ENCODE measurements at places on chromosomes 1 and 21.

DNA sequence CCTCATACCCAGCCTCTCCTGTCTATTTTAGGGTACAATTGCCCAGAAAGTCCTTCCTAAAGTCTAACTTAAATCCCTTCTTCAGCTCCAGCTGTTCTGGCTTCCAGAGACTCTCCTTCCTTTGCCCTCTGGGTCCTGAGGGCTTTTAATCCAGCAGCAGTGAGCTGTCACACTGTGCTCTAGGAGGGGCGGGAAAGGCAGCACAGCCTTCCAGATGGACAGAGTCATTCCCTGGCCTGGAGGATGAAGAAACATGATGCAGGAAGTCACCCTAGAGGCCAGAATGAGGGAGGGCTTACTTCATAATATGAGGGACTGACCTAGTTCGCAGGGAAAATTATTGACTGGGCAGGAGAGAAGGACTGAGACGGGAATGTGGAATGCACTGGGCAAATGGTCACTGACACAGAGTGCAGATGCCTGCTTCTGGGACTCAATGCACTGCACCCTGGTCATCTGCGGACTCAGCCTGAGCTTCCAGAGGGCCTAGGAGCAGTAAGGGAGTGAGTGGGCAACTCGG lies 1.3 kb downstream of the SH2D2A start:
- peak; percentile 89 for DNase-seq

DNA sequence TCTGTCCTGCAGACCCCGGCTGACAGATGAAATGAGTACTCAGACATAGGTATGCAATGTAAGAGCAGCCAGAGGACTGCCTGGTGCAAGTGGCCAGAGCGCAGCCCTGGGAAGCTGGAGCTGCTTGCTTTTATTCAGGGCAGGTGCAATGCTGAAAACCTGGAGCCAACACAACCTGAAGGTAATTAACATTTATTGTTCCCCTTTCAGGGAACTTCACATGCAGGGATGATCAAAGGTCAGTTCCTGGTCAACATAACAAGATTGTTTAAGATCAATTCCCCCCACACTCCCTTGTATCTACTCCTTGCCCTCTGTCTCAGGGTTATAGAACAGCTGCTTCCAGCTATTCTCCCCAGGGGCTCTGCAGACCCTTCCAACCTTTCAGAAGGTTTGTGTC lies 48.7 kb upstream of the PRELP start:
- DNase-seq: no peak

- no peak for DNase-seq
Observed at GRCh38 chr1:228664399-228664914, 70.8 kb upstream of the RHOU start.

DNA sequence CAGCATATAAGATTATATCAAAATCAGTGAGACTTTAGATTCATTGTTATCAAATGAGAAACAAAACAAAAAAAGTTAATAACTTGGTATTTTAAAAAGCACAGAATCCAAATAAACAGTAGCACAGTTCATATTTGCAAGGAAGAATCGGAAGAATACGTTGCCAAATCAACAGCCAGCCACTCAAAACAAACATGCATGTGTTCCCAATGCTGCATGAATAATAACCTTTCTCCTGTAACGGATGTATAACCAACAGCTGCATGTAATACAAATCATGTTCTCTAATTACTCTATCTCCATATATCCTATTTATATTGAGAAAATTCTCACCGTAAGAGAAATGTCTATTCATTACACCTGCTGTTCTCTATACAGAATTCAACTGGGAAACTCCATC lies 98.9 kb upstream of the FOXD3 start:
- DNase-seq: no peak

- no peak for DNase-seq
Observed at GRCh38 chr21:26115305-26115704, 55.3 kb downstream of the APP start.

GRCh38 chr1:204367956-204368355 lies 8.2 kb upstream of the PLEKHA6 start:
- no peak for DNase-seq

- DNase-seq: no peak
Observed at GRCh38 chr1:38127428-38127827, 80.8 kb upstream of the POU3F1 start.

DNA sequence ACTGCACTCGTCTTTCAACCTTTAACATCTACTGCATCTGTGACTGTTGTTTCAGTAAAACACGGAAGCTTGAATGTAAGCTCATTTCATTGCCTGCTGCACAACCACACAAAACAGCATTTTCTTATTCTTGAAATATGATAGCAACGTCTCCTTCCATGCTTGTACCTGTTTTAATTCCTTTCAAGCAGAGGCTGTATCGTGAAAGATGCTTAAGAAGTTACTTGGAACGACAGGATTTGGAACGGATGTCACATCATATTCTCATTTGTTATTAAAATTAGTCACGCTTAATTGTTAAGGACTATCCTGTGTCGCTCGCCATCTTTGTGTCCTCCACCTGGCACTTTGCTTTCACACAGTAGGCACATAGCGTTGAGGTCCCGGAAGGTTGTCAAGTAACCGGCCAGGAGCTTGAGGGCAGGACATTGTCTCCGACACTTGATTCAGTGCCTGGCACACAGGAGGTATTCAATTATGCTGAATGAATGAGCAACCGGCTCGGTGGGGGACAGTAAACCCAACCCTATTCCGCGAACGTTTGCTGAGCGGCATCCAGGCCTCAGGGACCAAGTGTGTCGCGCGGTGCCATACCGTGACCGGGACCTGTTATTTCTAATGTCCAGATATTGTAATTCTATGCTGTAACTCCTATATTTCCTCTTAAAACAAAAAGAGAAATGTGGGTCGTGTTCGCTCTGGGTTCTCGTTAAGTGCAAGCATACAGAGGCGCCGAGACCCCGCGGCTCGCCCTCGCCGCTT lies 499 bp upstream of the SH3GLB1 start:
- no peak for DNase-seq

- no peak for DNase-seq
Observed at GRCh38 chr1:110585481-110585880, 20.7 kb downstream of the KCNA2 start.

DNA sequence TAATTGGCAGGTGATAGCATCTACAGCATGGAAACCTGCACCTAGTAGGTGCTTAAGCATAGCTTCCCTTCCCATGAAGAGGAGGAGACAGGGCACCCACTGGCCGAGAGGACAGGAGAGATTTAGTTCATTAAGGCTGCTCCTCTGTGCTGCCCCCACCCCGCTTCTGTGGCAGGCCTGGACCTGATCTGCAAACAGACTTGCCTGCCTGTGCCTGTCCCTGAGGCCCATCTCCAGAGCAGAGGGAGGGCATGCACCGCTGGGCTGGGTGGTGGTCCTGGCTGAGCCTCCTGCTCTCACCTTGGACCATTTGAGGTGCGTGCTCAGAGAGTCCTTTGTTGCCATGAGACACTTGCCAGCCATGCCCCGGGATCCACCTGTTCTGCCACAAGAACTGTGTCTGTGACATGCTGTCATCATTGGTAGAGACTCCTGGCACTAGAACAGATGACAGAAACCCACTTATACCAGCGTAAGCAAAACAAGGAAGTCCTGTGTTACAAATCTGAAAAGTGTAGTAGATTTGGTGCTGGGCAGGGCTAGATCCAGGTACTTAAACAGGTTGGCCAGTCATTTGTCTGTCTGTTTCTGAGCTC lies 55.6 kb downstream of the PTPRF start:
- no peak for DNase-seq

GRCh38 chr21:27423906-27424595 lies 457.2 kb upstream of the ADAMTS5 start:
- DNase-seq: peak; percentile 39

DNA sequence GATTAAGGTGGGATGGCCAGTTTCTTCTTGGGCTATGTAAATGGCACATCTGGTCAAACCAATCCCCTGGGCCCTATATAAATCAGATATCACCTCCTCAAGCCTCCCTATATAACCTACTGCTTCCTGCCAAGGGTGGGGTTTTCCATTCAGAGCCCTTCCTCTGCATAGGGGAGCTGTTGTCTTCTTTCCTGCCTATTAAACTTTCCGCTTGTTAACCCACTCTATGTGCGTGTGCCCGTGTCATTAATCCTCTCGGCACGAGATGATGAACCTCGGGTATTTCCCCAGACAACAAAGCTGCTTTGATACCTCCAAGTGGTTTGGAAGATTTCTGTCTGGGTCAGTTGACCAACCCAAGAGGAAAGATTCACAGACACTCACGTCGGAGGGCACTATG lies 19.3 kb upstream of the SERTAD4 start:
- DNase-seq: no peak

- no peak for DNase-seq
Observed at GRCh38 chr1:241895013-241895412, 47.0 kb downstream of the EXO1 start.

DNA sequence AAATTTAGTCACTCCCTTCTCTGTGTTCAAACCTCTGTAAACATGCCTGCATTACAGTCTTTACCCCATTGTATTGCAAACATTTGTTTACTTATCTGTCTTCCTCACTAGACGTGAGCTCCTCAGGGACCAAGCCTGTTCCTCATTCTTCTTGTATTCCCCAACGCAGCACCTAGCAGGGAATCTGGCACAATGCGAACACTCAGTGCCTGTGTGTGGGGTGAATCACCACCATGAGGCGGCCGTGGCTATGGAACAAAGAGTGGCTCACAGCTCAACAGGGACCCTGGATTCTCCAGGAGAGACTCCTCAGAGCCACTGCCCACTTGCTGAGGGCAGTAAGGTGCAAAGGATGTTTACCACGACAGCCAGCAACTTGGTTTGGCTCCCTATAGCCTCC lies 95.9 kb downstream of the DDX20 start:
- no peak for DNase-seq

- DNase-seq: no peak
Observed at GRCh38 chr1:82762829-82763532, 962.2 kb downstream of the ADGRL2 start.

DNA sequence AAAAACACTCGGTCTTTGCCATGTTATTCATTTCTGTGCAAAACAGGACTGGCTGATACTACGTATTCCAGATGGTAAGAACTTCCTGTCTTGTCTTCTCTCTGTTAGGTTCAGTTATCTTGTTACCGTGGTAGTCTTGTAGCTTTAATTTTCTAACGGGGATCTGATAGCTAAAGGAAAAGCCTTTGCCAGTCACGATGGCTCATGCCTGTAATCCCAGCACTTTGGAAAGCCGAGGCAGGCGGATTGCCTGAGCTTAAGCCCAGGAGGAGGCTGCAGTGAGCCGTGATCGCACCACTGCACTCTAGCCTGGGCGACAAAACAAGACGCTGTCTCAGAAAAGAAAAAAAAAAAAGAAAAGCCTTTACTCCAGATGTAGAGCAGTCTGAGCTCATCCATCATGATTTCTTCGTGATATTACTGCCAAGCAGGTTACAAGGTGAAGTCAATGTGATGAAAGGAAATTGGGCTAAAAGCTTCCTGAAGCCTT lies 11.1 kb upstream of the MSTO1 start:
- peak; percentile 6 for DNase-seq

DNA sequence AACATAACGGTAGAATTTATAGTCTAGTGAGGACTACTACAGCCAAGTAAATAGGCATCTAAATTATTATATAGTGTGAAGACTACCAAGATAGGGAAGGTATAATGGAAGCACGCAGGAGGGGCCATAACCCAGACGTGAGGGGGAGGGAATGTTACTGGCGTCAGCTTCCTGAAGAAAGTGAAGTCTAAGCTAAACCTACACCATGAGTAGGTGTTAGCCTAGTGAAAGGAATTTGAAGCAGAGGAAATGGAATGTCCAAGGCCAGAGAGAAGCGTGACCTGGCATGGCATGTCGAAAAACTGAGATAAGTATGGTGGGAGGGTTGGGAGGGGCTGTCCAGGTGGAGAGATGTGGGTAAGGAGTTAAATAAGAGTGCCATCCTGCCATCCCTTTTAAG lies 140.5 kb downstream of the SLC44A5 start:
- no peak for DNase-seq

DNA sequence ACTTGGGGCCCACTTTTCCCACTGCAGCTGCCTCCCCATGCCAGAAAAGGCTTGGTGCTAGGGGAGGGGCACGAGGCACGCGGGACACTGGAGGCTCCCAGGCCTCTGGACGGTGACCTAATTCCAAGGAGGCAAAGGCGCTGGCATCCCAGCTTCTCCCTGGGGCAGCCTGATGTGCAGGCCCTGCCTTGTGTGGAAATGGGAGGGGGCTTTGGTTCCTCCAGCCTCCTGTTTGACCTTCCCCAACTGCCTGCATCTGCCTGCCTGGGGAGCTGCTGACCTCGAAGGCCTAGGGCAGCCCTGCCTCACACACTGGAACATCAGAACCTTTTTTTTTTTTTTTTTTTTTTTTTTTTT lies 39.9 kb downstream of the KIAA1614 start:
- DNase-seq: no peak

GRCh38 chr21:41964171-41964570 lies 10.4 kb upstream of the C2CD2 start:
- no peak for DNase-seq

DNA sequence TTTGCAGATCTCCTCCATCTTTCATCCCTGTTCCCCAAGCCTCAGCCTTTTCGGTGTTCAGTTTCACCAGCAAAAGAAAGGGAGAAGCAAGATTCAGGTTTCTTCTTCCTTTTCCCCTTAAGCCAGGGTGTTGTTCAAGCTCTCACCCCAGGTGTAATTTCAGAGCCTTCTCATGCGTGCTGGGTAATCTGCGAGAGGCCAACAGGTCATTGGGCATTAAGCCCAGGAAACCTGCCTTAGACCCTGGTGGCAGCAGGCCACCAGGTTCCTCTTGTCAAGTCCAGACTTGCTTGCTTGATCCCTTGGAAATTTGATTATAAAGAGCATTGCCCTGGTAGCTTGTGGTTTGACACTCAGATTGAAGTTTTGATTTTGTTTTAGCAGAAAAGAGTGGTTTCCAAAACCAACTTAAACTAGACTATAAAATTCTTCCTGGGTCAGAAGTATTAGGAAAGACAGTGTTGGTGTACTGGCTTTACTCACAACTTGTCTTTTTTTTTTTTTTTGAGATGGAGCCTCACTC lies 6.9 kb downstream of the AKR1A1 start:
- no peak for DNase-seq

- no peak for DNase-seq
Observed at GRCh38 chr1:1137256-1138045, 21.6 kb upstream of the C1orf159 start.

- no peak for DNase-seq
Observed at GRCh38 chr1:23543707-23544443, 12.8 kb upstream of the E2F2 start.

GRCh38 chr1:184753608-184754475 lies 816 bp downstream of the EDEM3 start:
- DNase-seq: no peak

DNA sequence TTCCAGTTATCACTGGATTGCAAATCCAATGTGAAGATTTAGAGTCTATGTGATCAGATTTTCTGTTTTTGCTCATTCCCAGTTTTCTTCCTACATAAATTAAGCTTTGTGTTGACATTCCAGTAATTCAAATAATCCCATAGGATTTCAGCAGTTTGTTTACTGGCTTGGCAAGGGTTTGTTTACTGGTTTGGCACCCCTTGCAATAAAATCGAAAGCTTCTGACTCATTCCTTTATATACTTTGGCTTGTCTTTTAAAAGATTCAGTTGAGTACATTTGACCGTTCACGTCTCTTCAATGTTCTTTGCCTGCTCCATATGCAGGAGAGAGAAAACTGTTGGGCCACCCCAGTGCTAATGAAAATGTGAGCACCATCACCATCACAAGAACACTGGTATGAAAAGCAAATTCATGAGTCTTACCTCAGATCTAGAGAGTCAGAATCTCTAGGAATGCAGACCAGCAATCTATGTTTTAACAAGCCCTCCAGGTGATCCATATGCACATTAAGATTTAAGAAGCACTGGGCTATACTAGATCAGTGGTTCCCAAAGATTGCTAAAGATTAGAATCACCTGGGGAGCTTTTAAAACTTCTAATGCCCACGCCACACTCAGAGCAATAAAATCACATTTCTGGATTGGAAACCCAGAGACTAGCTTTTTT lies 32.8 kb downstream of the ZC3H11B start:
- no peak for DNase-seq

GRCh38 chr1:102798718-102799117 lies 309.6 kb downstream of the COL11A1 start:
- DNase-seq: no peak

All from skeletal muscle cell (primary cell).